ENCODE measurements at places on chromosomes 4 and X.

DNA sequence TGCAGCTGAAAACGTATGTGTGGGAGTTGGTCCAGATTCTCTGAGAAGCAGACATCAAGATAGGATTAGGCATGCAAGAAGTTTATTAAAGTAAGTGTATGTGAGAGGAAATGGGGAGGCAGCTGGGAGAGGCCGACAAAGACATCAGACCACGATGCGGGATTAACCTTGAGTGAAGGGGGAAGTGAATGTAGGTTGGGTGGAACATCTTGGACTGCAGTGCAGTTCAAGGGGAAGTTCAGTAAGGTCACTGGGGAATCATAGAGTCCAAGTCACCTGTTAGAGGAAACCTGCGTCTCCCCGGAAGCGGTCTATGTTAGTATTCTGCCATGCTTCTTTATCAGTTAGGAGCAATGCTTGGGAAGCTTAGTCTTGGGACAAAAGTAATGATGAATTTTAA, 22.0 kb downstream of the CXCL8 start:
- DNase-seq: no peak

- no peak for DNase-seq
These were observed 1730.3 kb upstream of the TENM3 start for GRCh38 chr4:180512801-180513475.

DNA sequence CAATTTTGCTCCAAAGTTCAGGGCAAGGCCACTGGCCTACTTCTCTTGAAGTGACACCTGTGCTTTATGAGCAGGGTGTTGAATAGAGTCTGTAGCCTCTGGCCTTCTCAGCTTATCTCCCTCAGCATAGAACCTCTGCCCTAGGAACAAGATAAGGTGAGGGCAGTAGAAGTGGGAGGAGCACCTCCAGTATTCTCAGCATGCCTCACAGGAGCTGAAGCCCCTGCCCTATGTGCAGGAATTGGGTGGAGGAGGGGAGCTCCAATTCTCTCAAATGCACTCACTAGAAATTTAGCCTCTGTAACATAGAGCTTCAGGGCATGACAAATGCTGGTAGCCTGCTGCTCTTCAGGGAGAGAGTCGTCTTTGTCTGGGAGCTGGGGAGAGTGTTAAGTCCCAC, 479.3 kb downstream of the IL1RAPL1 start:
- DNase-seq: no peak

GRCh38 chr4:17578482-17578891, 1.5 kb downstream of the LAP3 start:
- DNase-seq: no peak

DNA sequence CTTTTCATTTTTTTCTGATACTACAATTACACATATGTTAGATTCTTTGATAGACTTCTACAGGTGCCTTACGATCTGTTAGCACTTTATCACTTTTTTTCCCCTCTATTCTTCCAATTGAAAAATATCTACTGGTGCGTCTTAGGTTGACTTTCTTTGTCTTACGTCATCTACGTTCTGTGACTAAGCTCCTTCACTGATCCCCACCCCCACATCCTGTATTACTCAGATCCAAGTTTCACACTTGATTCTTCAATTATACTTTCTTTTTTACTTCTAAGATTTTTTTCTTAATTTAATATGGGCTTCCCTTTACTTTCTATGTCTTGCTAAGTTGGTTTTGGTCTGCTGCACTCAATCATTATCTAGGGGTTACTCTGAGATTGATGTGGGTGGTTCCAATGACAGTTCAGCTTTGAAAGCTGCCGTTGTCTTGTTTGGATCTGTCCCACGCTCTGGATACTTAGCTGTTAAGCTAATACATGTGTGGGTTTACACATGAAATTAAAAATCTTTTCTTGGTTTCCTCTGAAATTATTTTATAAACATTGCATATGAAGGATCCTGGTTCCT, 1321.1 kb downstream of the RAPGEF2 start:
- no peak for DNase-seq

GRCh38 chr4:148335133-148335532, 107.1 kb downstream of the NR3C2 start:
- DNase-seq: no peak

DNA sequence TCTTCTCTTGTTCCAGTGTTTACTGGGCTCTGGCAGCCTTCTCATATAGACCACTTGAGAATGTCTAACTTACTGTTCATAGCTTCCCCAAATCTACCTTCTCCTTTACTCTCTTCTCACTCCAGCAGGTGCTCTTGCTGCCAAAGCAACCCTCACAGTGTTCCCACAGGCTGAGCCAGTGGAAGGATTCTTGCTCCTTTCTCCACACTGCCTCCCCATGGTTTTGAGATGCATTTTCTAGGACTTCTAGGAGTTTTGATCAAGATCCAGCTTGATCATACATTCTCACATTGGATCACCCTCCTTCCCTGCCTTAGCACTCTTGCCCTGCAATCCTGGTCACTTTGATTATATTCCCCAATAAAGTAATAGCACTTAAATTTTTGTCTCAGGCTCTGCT, 230.8 kb downstream of the TMEM47 start:
- DNase-seq: no peak

GRCh38 chrX:152646961-152647360, 9.3 kb downstream of the GABRQ start:
- DNase-seq: no peak

- DNase-seq: no peak
These were observed 458.1 kb downstream of the STIM2 start for GRCh38 chr4:27318740-27319139.

DNA sequence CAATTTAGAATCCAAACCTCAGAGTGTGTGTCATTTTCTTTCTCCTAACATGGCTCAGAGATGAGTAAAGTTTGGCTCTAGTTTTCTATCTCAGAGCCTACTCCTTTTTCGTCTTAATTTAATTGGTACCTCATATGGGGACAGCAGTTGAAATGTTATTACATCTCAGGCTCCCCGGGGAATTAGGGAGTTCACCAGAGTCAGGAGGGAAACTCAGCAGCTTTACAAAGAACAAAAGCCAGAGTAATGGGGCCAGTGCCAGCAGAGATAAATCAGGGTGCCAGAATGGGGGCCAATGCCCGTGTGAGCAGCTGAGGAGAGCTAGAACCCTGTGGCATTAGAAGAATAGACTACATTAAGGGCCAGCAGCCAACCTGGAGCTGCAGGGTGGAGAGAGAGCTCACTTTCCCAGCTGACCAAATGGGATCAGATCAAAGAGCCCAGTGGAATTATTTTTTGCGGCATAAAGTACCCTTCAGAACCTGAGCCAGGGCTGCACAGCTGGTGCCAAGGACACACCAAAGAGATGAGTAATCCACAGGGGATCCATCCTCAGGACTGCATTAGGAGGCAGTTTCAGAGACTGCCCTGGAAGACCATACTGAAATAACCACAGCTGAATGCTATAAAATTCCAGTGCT, 207.1 kb upstream of the DKK2 start:
- no peak for DNase-seq

DNA sequence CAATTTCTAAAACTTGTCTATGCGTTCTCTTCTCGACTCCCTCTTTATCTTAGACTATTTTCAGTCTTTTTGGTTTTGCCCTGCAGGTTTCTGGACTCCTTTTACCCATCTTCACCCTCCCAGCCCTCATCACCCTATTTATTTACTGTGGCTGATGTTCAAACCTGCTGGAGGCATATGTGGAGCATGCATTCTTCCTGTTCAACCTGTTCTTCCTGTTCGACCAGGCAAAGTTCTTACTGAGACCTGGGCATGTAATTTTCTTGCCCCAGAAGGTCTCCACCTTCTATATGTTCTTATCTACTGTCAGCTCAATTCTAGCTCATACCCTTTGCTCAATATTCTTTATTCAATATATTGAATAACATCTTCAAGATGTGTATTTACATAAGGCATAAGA, 69.4 kb upstream of the AGA start:
- DNase-seq: no peak

DNA sequence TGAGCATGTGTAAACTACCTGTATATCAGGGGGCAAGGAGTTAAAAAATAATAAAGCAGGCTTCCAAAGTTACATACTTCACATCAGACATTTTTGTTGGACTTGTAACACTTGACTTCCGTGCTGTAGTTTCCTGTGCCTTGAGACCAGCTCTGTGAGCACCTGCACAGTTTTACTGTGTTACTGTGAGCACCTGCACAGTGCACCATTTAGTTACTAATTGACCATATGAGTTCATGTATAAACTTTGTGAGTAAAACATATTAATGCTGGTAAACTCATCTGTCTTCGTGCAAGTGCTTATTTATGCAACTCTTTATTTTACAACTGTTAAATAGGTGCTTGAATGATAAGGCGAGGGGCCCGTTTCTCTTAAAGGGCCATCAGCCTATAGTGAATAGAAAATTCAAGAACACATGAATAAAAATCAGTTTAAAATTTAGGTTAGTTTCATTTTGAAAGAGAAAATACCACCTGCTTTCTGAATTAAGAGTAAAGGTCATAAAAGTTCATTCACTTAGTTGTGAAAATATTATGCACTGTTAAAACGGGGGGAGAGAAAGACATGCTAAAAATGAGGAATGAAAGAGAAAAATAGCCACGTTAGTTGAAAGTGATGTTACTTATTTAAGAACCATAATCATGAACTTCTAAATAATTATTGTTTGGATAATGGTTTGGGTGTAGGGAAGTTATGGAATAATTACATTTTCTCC, 42.4 kb downstream of the USP9X start:
- DNase-seq: no peak

DNA sequence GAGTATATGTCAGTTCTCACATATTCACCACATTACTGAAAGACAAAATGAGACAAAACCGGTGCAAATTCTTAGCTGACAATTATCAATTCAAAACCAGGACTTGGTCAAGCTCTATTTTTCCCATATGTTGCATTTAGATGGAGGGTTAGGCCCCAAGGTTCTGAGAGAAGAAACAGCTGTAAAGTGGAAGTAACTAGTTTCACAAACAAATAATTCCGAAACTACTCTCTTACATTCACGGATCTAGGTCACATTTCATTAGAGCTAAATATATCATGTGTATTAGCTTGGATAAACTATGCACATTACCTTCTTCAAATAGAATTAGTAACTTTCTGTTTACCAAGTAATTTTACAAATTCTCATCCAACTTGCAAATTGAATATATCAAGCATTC, 3.7 kb upstream of the GABRA2 start:
- no peak for DNase-seq

- no peak for DNase-seq
These were observed 313.8 kb upstream of the TEX13C start for GRCh38 chrX:125005863-125006262.

DNA sequence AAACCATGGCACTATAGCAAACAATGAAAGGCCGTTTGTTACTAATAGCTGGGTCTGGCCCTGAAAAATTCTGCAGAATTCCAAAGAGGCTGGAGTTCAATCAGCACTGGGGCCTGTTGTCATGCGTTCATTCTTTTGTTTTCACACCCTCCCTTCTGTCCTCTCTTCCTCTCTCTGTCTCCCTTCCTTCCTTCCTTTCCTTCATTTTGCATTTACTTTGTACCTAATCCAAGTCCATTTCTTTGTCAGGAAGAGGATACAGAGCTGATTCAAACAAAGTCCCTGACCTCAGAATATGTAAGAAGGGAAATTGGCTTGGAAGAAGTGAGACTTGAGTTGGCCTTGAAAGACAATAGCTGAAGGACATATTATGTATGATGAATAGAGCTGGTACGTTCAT, 119.6 kb upstream of the LDB2 start:
- DNase-seq: no peak

- no peak for DNase-seq
These were observed 76.7 kb downstream of the AFF1 start for GRCh38 chr4:87011340-87012034.

Data from activated T-cell treated with anti-CD3 and anti-CD28 coated beads, Interleukin-2, amount 50 U/mL, for 24 hours (primary cell).